ENCODE measurements at places on chromosomes 2 and 18. TPM values are rescaled to one million over a fixed set of nuclear protein-coding genes. Genes with fewer than 3 reads are reported as not detected.

The NEU2 gene
- total RNA-seq: not detected

The DES gene
- total RNA-seq: 0.18 TPM

The FBLN7 gene
- total RNA-seq: 0.28 TPM

The UPP2 gene
- total RNA-seq: not detected

The EFEMP1 gene
- 40.4 TPM for total RNA-seq

The PARD6G gene
- total RNA-seq: 3.4 TPM

The OTOS gene
- total RNA-seq: not detected

The GALM gene
- 17.4 TPM for total RNA-seq

The NEU4 gene
- 0.25 TPM for total RNA-seq

The TEKT4 gene
- total RNA-seq: not detected

The DIS3L2 gene
- 13.6 TPM for total RNA-seq

The TRABD2A gene
- total RNA-seq: 12.9 TPM

The RNF144A gene
- total RNA-seq: 8.5 TPM

The PCARE gene
- not detected for total RNA-seq
